ENCODE measurements at places on chromosomes 7 and 10.
A peak's percentile ranks its signal among the peaks of the same experiment; 100 is the strongest.

DNA sequence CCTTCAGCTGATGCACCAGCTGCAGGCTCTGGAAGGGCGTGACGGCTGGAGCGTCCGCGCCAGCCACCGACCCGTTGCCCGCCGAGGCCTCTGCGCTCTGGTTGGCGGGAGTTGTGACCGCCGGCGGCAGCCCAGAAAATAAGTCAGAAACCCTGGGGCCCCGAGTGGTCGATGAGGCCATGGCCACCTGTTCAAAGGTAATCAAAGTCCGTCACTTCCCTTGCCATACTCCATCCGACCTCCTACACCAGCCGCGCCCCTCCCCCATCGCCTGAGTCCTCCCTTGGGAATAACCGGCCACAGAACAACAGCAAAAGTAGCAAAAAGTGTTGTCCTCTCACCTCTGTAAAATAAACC is 406 bp downstream of the PRLHR start:
- DNase-seq: no peak

DNA sequence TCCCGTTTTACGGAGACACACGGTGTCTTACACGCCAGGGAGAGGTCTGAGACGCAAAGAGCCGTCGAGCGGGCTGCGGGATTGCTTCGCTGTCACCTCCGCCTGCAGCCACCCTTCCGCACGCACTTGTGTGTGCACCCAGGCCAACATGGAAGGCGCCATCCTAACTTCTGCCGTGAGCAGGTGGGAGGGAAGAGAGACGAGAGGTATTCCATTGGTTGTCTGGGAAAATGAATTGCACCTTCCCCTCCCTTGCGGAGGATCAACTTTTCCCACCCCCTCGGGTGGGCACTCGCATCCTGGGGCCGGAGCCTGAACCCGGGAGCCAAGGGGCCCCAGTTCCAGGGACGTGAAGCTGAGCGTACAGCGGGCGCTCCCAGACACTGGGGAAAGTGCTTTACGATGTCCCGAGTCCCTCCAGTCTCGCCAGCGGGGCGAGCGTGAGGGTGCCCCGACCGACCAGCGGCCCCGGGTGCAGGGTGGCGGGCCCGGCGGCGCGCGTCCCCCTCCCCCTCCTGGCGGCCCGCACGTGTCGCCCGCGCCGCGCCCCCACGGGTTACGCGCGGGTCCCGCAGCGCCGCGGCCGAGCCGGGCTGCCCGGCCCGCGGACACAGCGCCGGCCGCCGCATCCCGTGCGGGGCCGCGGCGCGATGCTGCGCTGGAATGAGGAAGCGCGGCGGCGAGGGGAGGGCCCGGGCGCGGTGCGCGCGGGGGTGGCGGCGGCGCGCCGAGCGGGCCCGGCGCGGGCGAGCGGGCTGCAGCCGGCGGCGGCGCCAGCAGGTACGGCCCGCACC is 984 bp upstream of the IKZF1 start:
- no peak for DNase-seq

GRCh38 chr7:24899161-24899560 is 80.8 kb downstream of the OSBPL3 start:
- no peak for DNase-seq

DNA sequence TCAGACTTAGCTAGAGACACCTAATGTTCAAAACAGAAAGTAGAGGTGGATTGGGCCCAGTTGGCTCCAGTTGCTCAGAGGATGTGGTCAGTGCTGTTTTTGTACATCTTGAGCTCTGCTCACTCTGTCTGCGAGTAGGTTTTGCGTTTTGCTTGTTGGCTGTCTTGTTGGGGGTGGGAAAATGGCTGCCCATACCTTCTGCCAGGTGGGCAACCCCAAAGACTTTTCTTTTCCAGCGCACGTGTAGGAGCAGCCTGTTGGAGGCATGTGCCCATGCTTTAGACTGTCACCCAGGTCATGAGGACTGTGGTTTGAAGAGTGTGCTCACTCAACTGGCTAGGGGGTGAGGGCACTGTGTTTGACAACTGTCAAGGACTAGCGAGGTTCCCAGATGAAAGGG is 73.9 kb downstream of the KAT6B start:
- DNase-seq: no peak

DNA sequence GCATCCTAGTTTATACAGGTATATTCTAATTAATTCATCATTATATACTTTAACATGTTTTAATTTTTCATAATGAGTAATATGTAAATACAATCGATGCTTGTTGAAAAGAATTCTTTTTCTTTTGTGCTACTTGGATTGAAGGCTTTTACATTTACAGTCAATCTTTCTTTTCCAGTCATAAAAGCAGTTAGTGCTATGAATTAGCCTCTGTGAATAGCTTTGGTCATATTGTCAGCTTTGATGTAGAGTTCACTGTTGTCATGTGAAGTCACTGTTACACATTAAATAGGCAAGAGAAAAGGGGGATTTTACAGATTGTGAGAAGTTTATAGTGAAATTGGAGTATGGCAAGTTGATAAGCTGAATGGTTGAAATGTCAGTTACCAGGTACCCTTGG is 103.3 kb upstream of the FAM133B start:
- DNase-seq: no peak

- DNase-seq: no peak
These were observed 383.5 kb upstream of the VWC2 start for GRCh38 chr7:49389871-49390479.

GRCh38 chr7:100946111-100946510 is 3.2 kb upstream of the MUC3A start:
- no peak for DNase-seq

DNA sequence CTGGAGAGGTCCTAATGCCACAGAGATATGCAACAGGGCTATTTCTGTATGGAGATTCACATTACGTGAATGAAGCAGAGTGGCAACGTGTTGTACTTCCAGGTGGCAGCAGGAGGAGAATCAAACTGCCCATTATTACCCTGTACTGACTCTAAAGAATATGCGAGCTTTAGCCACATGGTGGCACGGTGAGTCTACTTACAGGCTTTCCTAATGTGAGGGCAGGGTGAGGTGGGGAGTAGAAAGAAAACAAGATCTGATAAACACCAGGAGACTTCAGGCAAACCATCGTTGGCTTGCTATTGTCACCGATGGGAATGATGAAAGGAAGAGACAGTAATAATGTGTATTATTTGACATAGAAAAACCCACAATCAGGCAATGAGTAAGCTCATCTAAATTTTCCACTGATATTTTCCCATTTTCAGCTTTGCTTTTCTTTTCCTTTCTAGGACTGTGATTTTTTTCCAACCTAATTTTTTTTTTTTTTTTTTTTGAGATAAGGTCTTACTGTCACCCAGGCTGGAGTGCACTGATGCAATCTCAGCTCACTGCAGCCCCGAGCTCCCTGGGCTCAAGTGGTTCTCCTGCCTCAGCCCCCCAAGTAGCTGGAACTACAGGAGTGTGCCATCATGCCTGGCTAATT is 164.3 kb downstream of the BTAF1 start:
- peak; percentile 44 for DNase-seq

DNA sequence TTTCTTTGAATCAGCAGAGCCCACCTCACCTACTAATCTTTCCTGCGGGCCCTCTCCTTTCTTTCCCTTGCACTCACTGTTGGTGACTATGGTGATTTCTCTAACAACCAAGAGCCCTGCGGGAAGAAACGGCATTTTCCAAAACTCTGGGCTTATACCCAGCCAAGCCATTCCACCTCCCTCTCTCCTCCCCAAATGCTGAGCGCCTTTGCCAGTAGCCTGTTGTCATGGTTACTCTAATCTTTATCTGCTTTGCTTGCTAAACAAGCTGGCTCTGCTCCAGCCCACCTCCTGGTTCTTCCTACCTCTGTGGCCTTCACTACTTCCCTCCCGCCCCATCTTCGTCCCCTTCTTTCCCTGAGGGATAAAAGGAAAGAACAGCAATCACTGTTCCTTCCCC is 86.7 kb downstream of the DGKI start:
- no peak for DNase-seq

GRCh38 chr10:122648599-122649428 is 50.8 kb downstream of the C10orf120 start:
- DNase-seq: no peak

GRCh38 chr10:124643330-124644009 is 100.7 kb downstream of the FAM53B start:
- DNase-seq: no peak

DNA sequence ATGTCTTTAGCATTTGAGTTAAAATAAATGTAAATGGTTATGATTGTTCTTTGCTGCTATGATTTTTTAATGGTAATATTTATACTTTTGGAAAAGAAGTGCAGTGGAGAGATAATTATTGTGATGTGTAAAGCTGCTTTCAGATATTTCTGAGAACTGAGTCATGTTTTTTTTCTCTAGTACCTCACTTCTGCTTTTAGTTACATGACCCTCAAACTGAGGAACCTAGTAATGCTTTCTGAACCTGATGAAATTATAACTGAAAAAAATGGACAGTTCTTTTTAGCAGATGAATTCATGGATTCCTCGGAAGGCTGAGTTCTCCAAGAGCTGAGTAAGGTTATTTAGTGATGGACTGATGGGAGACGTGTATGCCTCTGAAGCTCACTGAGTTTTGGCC is 167.8 kb downstream of the CDCA7L start:
- DNase-seq: no peak

DNA sequence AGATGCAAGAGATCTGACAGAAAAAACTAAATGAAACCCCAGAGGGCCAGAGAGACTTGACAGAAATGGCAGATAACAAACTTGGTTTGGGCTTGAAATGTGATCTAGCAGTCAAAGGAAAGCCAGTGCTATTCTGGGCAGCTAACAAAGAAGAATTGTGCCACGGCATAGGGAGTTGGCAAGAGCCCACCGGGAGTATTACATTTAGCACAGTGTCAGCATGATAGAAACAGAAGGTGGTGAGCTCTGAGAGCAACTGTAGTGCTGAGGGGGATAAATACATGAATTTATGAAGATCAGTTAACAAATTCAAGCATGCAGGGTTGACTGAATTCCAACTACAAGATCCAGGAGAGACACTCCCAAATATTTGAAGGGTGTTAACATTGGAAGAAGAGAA is 91.1 kb downstream of the AHCYL2 start:
- DNase-seq: no peak

DNA sequence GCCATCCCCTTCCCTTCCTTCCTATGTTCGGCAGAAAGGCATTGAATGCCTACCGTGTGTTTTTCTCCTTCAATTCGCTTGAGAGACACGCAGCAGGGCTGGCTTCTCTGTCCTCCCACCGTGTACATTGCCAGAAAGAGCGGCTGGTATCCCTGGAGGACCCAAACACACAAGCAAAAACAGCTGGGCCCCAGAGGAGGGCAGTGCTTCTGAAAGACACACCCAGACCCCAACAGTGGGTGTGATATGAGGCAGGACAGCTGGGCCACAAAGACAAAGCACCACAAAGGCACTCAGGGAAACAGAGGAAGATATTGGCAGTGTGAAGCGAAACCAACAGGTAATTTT is 133.1 kb upstream of the SH2B2 start:
- no peak for DNase-seq

GRCh38 chr7:158432369-158433341 is 155.0 kb downstream of the PTPRN2 start:
- DNase-seq: no peak

GRCh38 chr7:66904063-66904593 is 16.9 kb upstream of the TMEM248 start:
- no peak for DNase-seq

DNA sequence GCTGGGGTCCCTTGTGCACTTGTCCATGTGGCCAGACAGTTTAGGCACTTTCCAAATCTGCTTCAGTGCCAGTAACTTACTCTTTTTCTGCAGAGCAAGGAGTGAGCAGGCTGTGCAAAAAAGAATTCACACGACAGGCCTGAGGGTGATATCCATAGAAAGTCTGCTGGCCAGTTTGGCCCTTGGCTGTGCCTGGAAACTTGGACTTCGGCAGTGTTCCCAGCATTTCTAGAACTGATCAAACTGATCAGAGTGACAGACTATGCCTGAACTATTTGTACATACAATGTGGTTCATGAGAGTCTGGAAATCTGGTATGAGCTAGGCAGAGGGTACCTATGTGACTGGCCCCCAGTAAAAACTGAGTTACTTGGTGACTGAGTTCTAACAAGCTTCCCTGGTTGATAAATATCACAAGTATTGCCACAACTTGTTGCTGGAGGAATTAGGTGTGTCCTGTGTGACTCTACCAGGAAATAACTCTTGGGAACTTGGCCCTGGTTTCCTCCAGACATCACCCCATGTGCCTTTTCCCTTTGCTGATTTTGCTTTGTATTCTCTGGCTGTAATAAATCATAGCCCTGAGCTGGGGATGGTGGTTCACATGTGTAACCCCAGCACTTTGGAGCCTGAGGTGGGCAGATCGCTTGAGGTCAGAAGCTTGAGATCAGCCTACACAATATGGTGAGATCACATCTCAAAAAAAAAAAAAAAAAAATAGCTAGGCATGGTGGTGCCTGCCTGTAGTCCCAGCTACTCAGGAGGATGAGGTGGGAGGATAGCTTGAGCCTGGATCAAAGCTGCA is 3.3 kb upstream of the DENND10 start:
- no peak for DNase-seq

DNA sequence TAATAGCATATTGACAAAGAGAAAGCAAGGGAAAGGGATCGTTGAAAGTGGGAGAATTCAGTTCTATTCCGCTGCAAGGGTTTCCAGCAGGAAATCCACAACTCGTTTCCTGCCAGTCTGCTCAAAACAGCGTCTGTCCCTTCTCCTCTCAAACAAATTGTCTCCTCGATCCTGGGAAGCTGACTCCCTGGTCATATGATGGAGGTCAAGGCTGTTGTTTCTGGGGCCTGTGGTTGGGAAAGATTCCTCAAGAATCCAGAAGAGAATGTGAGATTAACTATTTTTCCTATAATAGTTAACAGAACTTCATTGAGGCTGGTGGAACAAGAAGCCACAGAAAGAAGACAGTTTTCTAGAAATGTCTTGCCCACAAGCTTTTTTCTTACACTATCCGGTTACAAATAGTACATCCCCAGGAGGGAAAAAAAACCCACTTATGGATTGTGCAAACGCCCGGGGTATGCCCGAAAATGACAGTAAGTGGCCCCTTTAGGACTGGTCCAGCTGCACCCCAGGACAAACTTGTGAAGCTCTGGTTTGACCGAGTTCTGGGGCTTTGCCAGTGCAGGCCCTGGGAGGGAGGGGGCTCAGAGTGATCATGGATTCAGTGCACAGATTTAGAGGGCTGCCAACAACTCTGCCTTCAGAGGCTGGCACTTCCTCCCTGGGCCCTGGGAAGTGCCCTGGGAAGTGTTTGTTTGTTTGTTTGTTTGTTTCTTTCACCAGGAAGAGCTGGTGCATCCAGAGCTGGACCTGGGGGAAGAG is 49.4 kb upstream of the CTBP2 start:
- no peak for DNase-seq

DNA sequence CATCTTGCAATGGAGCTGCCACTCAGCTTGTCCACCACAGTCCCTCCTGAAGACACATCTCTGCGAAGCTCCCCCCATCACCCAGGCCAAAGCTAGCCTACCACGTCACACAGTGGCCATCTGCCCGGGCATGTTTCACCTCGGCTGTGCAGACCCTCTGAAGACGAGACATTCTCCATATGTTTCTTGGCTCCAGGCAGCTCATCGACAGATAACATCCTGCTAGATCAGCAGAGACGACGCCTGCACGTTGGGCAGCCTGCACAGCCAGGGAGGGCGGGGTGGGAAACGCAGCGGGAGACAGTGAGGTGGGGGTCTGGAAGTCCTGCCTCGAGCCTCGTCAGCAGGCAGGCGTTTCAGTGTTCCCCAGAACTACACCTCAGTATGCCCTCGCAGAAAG is 53.0 kb downstream of the PTPRN2 start:
- no peak for DNase-seq

GRCh38 chr7:1027242-1028043 is 16.9 kb upstream of the GPR146 start:
- no peak for DNase-seq

- DNase-seq: no peak
These were observed 105.6 kb upstream of the COL1A2 start for GRCh38 chr7:94289071-94289470.

All from stimulated activated CD4-positive, alpha-beta T cell treated with anti-CD3 and anti-CD28 coated beads, Interleukin-4, amount 100 ng/mL, for 48 hours (primary cell).